ENCODE measurements at places on chromosomes 5 and 9.

DNA sequence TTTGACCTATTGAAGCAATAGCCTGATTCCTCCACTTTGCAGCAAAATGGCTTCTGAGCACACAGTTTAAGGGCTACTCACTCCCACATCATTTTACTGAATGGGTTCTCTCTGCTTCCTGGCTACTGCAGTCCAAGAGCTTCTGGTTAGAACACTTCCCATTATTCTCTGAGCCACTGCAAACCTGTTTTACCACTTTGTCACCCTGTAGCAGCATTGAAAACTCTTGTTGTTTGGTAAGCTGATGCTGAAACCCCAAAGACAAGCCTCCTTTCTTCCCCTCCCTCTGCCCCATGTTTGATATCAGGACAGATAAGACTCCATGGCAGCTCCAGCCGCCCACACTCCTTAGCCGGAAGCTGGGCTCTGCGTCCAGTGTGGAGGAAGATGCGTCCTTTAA, 84.4 kb upstream of the RARS1 start:
- DNase-seq: no peak

DNA sequence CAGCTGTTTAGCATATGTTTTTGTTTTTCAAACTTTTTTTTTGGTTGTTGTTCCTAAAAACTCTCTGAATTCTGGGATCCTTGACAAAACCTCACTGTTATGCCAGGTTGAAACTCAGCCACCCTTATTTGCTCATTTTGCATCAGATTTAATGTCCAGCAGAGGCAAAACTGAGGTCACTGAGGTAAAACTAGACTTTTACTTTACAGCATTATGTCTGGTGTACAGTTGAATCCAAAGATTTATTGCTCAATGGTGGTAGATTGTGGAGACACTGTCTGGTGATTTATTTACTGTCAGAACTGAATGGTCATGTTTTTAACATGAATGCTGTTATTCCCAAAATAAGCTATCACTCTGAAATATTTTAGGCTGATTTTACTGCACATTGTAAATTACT, 87.9 kb downstream of the FBXL7 start:
- DNase-seq: no peak

DNA sequence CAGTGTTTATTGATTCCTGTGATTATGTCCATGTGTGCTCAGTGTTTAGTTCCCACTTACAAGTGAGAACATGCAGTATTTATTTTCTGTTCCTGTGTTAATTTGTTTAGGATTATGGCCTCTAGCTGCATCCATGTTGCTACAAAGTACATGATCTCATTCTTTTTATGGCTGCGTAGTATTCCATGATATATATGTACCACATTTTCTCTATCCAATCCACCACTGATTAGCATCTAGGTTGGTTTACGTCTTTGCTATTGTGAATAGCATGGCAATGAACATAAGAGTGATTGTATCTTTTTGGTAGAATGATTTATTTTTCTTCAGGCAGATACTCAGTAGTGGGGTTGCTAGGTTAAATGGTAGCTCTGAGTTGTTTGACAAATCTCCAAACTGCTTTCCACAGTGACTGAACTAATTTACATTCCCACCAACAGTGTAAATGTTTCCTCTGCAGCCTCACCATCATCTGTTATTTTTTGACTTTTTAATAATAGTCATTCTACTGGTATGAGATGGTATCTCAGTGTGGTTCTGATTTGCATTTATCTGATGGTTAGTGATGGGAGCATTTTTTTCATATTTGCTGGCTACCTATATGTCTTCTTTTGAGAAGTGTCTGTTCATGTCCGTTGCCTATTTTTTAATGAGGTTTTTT, 47.5 kb upstream of the ELL2 start:
- no peak for DNase-seq

DNA sequence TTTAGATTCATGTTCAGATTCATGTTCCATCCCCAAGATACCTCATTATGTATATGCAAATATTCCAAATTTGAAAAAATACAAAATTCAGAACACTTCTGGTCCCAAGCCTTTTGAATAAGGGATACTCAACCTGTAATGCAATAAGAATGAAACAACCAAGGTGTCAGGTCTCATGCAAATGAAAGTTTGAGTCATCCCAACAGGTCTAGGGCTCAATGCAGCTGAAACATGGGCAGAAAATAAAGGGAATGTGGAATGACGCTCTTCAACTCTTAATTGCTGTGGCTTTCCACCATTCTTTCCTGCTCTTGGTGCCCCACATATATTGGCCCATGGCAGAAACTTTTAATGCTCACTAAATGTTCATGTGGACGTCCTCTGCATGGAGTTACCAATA, 107.3 kb upstream of the DAPK1 start:
- no peak for DNase-seq

- no peak for DNase-seq
Measured at GRCh38 chr9:110797611-110798010, 129.0 kb downstream of the MUSK start.

DNA sequence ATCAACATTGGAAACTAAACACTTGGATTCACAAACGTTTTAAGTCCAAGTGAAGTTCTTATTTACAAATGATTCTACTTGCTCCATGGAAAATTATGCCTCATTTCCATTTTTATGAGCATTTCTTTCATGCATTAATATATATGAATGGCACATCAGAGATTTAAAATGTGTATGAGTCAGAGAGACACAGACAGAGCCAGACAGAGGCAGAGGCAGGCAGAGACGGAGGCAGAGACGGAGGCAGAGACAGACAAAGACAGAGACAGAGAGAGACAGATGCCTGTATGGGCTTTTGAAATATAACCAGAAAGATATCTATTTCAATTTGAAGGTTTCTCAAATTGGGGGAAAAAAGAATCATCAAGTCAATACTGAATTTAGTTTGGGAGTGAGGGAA, 649.0 kb downstream of the PTPRD start:
- no peak for DNase-seq

DNA sequence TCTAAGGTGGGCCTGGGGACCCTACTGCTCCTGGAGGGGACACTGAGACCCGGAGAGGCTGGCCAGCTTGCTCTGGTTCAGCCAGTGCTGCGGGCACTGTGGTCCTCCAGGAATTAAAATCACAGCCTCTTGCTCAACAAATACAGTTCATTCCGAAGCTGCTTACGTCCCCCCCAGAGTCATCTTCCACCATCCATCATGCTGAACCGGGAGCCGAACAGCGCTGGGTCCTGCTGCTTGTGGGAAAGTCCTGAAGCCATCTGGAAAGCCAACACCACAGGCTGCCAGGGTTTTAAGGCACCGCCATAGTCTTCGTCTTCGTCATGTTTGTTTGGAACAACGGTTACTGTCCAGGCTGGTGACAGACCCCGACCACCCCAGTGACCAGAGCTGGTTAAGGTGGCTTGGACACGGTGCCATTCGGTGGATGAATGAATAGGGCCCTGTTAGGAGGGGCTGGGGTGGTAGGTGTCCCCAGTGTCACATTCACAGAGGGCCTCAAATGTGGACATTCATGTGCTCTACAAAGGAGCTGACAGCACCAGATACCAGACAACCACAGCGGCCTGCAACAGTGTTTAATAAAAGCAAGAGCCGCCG, 81.6 kb upstream of the PHYKPL start:
- DNase-seq: no peak

- DNase-seq: no peak
Measured at GRCh38 chr5:65952259-65952658, 25.9 kb downstream of the ERBIN start.

DNA sequence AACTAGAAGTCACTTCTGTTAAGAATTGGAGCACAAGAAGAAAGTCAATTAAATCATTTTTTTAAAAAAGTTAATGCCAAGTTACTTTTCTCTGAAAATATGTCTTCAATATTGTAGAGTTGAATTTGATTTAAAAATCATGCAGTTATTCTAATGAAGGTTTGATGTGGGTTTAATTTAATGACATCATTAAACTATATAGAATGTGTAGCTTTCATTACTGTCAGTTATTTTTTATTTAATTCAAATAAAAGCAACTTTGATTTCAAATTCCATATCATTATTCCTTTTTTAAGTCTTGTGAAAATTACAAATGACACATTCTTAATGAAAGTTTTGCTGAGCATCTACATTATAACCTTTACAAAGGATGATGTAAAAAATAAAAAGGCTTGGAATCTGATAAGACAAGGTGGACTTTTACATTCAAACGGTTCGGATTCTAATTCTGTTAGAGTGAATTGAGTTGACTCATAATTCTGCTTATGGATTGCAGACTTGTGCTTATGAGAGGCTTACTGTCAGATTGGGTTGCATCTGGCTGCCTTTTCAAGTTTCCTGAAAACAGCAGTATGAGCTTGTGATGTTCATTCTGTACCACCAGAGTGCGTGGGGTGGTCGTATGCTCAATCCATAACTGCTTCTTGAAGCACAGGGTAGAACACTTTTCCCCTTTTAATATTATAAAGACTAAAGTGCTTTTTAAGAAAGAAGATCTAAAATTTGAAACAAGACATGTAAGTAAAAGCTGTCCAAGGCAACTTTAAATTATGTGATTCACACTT, 253.0 kb upstream of the ARRDC3 start:
- DNase-seq: no peak

- DNase-seq: peak; percentile 55
Measured at GRCh38 chr5:126354012-126354857, 69.0 kb upstream of the GRAMD2B start.

DNA sequence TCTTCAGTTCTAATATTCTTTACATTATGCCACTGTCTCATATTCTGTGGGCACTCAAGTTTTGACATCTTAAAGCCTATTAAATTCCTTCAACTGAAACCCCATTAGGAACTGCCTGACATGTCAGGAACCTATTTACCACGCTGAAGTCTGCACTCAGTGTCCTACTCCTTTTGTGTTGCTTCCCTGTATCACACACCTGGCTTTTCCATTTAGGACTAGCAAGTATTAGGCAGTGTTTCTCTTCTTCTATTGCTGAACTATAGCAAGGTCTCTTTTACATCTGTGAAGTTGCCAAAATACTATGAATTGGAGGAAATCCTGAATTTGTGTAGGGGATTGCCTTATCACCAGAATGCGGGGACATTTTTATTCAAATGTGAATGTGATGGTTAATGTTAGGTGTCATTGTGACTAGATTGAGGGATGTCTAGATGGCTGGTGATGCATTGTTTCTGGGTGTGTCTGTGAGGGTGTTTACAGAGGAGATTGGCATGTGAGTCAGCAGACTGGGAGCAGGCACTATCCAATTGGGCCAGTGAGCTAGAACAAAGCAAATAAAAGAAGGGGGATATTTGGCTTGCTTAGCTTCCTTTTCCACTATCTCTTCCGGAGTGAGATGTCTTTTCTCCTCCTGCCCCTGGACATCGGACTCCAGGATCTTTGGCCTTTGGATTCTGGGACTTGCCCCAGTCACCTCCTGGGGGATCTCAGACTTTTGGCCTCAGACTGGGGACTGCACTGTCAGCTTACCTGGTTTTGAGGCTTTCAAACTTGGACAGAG, 21.2 kb upstream of the VCAN start:
- DNase-seq: no peak

GRCh38 chr9:134185536-134186011, 21.2 kb upstream of the RNU6ATAC start:
- DNase-seq: no peak

DNA sequence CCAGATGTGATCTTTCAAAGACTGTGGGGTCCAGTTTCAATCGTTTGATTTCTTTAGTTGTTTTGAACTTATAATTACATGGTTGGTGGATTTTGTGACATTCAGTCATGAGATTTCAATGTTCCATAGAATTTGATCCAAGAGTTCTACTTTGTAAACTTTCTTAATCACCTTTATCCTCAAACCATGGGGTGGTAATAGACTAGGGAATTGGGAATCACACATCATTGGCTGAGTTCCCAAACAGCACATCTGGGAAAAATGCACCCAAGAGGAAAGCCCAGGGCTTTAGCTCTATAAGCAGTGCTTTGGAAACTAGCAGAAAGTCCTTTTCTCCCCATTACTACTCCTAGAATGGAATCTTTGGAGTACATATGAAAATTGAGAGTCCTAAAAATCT, 177.6 kb downstream of the NNT start:
- no peak for DNase-seq

DNA sequence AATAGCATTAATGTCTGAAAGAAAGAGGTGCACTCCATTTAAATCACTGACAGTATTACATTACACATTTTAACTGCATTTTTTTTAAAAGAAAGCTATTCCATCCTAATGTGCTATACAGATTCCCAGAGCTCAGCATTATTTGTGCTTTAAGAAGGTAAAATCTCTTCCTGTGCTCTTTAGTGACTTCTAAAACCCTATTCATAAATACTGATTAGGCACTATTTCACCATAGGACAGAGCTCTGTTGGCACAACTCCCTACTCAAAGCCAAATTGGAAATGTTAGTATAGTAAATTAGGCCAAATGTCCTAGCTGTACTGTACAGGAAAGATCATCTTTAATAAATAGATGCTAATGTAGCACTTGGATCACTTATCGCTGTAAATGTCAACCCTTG, 262.5 kb downstream of the TUSC1 start:
- DNase-seq: no peak

- no peak for DNase-seq
Measured at GRCh38 chr9:137243626-137244485, 2.8 kb downstream of the TUBB4B start.

GRCh38 chr9:761176-761792, 80.2 kb upstream of the DMRT1 start:
- no peak for DNase-seq

DNA sequence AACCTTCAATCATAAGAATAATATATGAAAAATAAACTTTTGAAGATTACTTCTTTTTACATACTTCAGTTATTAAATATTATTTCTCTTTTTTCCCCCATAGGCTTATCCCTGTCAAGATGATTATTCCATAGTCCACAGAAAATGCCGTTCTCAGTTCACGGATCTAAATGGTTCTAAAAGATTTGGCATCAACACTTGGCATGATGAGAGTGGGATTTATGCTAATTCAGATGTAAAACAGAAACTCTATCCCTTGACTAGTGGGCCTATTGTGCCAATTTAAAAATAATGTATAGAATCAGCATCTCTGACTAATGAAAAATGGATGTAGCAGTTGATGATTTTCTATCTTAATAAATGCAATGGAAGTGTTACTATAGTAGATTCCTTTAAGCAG, 85.2 kb downstream of the CFAP95 start:
- no peak for DNase-seq

DNA sequence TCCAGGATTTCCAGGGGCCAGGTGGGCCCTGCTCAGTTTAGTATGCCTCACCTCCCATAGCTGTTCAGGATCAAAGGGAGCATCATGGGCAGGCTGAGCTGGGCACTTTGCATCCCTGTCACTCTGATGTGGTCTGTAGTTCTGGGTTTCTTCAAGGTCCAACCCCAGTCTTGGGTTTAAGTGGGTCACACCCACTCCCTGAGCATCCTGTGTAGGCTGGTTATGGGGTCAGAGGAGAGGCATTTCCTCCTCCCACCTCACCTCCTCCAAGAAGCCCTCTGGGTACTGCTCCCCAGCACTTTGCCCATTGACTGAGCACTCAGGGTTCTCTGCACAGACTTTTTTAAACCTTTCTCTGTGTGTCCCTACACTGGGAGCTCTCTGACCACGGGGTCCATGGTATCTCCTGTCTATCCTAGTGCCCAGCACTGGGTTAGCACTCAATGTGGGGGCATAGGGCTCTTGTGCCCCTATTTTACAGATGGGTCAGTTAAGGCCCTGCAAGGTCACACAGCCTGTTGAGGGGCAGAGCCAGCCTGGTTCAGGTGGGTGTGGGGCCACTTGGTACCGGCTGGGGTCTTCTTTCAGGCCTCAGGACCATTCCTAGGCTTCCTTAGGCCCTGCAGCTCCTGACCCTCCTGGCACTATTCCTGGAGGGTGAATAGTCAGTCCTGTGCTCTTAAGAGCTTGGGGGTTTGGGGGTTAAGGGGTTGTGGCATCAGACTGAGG, 19.0 kb downstream of the CXXC5 start:
- DNase-seq: no peak

All from right kidney (tissue), 9 donors.